Stimulated activated CD8-positive, alpha-beta memory T cell treated with anti-CD3 and anti-CD28 coated beads, Interleukin-15, amount 100 ng/mL, for 48 hours (primary cell): ENCODE measurements at places on chromosomes 2 and 18.

DNA sequence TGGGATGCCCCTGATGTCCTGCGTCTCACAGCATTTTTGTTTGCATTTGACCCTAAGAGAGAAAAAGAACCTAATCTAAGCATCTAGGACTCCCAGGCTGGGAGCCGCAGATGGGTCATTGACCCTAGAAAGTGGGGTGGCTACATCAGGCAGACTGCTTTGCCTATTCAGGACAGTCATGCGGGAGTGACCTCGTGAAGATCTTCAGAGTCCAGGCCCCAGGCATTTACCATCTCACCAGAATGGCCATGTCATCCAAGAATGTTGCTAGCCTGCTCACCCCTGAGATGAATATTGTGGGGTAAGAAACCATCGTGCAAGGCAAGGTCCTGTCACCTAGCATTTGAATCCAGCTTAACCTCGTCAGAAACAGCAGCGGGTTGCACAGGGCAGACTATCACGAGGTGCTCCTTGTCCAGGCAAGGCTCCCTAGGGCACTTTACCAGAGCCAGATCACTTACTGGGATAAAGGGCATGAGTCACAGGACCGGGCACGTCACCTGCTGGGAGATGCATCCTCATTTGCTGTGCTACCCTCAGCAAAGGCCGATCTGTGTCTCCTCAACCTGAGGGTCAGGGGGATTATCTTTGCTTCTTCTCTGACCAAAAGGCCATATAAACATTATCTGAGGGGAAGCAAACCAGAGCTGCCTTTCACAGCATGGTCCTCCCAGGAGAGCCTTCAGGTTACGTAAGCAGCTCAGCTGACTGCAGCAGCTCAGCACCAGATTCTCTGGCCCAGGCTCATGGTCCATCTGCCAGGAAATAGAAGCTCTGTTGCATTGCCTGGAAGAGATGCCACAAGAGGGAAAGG, 162.3 kb downstream of the ACKR3 start:
- DNase-seq: no peak

GRCh38 chr2:85353876-85354285, 447 bp downstream of the RETSAT start:
- no peak for DNase-seq

DNA sequence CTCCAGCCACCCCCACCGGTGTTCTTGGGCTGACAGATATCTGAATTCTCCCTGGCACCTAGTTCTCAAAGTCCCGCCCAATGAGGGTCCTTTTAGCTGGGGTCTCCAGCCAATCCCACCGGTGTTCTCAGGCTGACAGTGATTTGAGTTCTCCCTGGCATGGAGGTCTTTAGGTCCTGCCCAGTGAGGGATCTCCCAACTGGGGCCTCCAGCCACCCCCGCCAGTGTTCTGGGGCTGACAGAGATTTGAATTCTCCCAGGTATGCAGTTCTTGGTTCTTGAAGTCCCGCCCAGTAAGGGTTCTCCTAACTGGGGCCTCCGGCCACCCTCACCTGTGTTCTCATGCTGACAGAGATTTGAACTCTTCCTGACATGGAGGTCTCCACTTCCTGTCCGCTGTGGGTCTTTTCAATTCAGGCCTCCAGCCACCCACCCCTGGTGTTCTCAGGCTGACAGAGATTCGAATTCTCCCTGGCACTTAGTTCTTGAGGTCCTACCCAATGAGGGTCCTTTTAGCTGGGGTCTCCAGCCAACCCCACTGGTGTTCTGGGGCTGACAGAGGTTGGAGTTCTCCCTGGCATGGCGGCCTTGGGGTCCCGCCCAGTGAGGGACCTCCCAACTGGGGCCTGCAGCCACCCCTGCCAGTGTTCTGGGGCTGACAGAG, 154.6 kb downstream of the ANKRD36 start:
- DNase-seq: no peak

DNA sequence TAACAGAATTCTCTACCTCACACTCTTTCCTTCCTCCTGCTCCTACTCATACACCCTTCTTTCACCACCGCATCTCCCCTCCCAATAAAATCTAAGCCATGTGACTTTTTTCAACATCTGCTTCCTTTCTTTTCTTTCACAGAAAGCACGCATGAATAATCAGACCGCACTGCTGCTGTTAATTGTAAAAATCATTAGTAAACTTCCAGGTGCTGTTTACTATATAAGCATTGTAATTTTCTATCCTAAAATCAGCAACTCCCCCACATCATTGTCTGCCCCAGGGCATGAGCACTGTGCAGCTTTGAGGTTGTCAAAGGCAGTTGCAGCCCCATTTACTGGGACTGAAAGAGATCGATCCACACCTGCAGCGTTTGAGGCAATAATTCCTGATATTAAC, 782.6 kb upstream of the ID2 start:
- DNase-seq: no peak

DNA sequence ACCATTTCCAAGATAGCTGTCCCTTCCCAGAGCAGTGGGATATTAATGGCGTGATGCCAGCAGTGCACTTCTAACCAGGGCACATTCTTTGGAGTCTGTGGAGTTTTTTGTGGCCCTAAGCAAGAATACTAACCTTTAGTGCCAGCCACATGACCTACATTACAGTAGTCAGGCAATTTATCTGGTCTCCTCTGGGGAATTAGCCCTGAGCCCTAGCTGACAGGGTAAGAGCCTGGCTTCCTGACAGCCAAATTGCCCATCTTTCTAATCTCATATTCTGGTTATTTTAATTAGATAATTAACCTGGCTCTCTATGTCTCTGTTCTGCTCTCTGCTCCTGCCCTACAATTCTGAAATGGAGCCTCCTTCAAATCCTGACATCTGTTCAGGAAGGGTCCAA, 5.2 kb downstream of the PFN4 start:
- no peak for DNase-seq
